NCI-H1092 (cell line): ENCODE measurements at places on chromosomes 3 and 15.
A peak's percentile ranks its signal among the peaks of the same experiment; 100 is the strongest.

DNA sequence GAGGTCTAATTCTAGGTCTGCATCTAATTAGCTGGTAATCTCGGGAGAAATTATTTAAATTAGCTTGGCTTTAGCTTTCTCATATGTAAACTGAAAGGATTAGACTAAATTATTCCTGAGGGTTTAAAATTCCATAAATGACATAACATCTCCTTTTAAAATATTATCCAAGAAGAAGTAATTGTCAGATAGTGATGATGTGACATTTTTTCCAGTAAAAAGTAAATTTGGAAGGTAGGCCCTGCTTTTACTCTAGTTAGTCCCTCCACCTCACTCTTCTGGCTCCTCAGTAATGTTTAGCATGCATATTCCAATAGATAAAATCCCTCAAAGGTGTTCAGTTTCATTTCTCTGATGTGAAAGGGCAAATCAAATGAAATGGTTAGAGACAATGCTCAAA is 215.7 kb downstream of the FHIT start:
- DNase-seq: no peak

DNA sequence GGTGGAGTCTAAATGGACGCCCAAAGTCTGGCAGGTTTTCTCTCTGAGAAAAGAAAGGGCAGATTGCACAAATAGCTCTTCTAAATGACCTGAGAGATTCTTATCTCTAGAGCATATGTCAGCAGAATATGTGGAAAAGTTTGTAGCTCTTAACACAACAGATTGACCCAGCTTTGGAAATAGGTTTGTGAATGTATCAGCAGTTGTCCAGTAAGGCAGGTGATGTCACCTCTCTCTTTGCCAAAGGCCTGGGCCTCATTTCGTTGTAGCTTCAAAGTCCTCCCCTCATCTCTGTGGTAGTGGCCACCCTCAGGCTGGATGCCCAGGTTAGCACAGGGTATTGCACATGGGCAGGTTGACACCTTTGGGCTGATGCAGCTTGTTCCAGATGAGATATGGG is 36.0 kb downstream of the PDIA5 start:
- DNase-seq: no peak

DNA sequence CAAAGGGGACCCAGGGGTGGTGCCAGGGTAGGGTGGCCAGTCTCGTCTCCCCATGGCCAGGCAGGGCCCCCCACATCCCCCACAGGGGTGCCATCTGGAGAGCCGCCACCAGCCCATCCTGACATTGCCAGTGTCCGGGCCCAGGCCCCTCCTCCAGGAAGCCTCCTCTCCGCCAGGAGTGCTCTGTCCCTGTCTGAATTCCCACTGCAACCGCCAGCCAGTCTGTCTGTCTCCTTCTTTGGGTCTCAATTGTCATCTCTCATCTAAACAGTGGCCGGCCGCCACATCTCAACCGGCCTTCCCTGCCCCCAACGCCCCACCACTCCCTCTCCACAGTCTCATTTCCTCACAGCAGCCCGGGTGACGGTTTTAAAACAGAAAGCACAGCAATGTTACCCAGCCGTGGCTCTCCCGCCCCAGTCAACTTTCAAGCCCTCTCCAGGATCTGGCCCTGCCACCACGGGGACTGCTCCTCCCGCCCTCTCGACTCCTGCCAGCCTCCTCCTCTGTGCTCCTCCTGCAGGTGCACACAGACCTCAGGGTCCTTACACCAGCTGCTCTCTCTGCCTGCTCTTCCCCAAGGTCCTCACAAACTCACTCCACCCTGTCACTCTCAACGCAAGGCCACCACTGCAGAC is 57.0 kb downstream of the IQSEC1 start:
- DNase-seq: peak; percentile 42

DNA sequence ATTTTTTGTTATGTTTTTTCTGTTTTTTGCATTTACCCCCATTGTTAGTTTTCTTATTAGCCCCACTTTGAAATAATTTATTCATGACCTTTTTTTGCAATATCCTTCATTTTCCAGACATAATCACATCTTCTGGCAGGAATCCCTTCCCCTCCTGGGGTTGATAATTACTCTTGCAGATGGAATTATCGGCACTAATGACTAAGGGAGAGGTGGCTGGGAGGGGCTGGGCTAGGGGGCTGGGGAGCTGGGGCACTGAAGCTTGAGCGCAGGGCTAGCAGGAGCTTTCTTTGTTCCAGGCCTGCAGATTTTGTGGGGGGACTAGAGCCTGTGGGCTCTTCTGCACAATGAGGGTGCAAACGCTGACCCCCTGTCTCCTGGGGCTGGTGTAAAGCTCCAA is 77.8 kb downstream of the RAB11A start:
- DNase-seq: no peak

DNA sequence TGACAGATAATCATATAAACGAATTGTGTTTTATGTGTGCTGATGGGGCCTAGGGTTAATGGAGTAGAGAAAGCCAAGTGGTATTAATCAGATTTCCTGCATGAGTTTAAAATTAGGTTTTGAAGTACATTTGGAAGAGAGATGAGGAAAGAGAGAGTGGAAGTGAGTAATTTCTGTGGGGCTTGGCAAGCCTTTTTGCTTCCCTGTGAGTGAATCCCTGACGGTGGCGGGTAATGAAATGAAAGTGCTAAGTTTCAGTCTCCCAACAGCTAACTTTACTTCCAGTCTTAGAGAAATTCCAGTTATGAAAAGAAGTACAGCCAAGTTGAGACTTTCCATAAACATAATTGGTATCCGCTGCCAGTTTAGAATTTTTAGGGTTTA is 139.4 kb downstream of the BBX start:
- no peak for DNase-seq

DNA sequence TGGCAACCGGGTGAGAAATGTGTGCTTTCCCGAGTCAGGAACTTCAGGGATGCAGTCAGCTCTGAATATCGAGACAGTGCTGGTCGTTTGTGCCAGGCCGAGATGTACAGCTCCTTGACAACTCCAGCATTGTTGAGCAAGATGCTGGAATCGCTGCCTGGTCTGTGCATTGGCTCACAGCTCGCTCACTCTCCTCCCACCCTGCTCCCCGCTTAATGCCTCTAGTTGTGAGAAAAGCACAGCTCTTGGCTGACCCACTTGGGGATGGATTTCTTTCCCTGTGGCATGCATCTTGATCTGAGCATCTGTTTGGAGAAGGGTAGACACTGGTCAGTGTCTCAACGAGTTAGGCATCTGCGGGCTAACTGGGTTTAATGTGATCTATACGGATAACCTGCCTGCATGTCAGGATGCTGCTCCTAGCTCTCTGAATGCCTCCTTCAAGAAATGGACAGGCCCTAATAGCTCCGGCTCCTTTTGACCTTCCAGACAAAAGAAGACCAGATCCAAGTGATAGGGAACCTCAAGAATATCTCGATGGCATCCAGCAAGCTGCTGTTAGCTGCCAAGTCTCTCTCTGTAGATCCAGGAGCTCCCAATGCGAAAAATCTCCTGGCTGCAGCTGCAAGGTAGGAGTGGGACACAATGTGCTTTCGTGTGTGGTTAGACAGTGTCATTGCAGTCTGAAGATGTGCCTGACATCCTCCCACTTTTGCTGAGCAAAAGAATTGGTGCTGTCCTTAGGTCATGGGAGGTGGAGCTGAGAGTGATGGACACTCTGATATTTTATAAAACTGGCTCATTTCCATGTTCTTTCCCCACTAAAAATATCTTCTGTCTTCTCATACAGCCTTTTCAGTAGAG is 302.2 kb upstream of the TPM1 start:
- no peak for DNase-seq

DNA sequence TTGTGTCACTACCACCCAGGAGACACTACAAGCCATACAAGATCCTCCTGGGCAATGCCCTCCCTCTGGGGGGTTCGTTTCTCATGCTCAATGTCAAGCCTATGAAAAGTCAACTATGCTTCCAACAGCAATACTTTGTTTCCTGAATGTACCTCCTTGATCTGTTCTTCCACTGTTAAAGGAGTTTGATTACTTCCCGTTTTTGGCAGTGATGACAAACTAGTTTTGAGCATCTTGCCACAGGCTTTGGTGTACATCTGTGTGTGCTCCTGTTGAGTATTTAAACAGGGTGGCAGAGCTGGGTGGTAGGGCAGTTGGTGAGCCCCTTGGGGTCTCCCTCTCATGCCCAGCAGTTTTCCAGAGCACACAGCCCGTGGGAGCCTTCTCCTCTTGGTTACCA is 81.4 kb downstream of the IL12A start:
- no peak for DNase-seq

GRCh38 chr3:189598530-189599225 is 32.5 kb upstream of the TP63 start:
- DNase-seq: no peak

- DNase-seq: no peak
Measured at GRCh38 chr3:71258526-71258925, 325.0 kb downstream of the FOXP1 start.

- peak; percentile 25 for DNase-seq
Measured at GRCh38 chr3:32399030-32399620, 7.5 kb downstream of the CMTM7 start.
